ENCODE measurements at places on chromosomes 2 and 18. TPM values are rescaled to one million over a fixed set of nuclear protein-coding genes. Genes with fewer than 3 reads are reported as not detected.

The GKN1 gene
- not detected for total RNA-seq

The CSRNP3 gene
- 1.1 TPM for total RNA-seq

The GREB1 gene
- 2.9 TPM for total RNA-seq

The POTEI gene
- 0.13 TPM for total RNA-seq

The SP140 gene
- total RNA-seq: 6.1 TPM

The UGT1A8 gene
- total RNA-seq: not detected

DNA sequence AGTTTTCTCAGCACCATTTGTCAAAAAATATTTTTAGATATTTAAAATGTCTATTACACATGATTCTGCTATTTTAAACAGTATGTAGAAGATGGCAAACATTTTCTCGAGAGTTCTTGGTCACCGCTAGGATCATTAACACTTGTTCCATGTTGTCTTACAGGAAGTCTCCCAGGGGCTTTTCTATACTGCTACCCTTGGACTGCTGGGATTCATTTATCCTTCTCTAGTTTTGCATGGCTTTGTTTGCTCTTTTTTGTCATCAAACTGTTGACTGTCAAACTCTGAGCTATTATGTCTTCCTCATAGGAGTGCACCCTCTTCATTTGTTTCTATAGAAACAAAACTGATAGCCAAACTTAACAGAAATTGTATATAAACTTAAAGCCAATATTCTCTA is 184.9 kb downstream of the CDCA7 start:
- no peak for DNase-seq

GRCh38 chr18:69787825-69788547 is 159.7 kb downstream of the CD226 start:
- no peak for DNase-seq

- DNase-seq: no peak
Observed at GRCh38 chr18:35999925-36000324, 27.4 kb downstream of the RMP24 start.

GRCh38 chr2:69964353-69964841 is 3.0 kb upstream of the ASPRV1 start:
- DNase-seq: no peak

DNA sequence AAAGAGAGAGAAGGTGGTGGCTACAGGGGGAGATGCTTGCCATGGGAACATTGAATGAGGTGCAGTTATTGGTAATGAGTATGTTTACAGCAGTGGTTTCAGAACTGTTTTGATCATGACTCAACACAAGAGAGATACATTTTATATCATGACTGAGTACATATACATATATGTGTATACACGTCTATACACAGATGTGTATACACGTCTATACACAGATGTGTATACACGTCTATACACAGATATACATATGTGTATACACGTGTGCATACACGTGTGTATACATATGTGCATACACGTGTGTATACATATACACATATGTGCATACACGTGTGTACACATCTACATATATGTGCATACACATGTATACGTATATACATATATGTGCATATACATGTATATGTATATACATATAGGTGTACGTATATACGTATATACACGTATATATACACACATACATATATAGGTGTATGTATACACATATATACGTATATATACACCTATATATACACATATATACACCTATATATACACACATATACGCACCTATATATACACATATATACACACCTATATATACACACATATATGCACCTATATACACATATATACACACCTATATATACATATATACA is 518.5 kb downstream of the TSN start:
- DNase-seq: no peak

DNA sequence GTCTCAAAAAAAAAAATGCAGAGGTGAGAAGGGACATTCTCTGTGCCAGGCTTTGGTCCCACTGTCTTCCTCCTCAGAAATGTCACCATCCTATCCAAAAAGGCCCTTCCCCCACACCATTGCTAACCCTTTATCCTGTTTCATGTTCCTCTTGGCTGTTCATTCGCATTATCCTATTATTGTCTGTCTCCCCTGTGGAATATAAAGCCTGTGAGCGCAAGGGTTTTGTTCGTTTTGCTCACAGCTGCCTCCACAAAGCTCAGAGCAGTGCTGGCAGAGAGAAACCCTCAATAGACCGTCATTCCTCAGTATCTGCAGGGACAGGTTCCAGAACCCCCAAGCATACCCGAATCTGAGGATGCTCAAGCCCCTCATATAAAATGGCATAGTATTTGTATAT is 91.8 kb downstream of the LOXHD1 start:
- no peak for DNase-seq

DNA sequence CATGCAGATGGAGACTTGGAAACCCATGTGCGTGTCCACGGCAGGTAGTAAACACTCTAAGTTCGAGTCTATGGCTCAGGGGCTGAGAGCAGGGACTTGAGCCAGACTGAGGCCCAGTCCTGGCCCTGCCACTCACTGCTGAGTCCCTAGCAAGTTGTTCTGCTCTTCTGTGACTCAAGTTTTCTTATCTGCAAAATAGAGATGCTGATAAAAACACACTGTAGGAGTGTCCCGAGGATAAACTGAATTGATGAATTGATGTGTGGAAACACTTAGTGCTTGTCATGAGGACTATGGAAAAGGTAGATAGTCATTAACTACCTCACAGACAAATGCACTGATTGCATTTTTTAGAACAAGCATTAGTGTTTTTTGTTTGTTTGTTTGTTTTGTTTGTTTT is 73.2 kb downstream of the BOLA3 start:
- no peak for DNase-seq

DNA sequence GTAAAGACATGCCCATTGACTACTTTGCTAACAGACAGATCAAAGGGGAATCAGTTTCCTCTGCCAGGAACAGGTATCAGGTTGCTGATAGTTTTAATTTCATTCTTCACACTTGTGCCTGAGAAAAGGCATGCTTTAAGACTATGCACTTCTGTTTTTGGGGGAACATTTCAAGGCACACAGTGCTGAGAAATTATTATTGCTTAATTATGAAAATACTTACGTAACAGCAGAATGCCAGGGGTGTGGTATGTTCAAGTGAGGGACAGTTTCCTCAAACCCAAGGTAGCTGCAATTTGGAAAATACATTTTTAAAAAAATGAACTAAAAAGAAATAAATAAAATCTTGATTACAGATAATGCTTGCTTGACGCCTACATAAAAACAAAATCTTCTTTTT is 1746.1 kb upstream of the PIK3C3 start:
- DNase-seq: no peak

DNA sequence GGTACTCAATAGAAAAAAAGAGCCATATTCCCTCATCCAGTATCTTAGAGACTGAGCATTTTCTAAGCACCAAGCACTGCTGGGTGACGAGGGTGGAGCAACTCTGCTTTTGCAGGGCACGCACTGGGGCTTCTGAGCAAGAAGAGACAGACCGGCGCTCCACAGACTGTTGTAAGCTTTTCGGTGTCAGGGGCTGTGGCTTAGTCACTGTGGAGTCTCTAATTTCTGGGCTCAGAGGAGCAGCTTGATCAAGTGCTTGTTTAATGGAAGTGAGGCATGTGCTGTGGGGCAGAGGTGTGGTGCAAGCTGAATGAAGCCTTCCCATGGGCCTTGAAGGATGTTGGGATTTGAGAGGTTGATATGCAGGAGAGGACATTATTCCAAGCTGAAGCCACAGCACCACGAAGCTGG is 227.1 kb downstream of the MYCN start:
- DNase-seq: no peak

- no peak for DNase-seq
Observed at GRCh38 chr2:237724811-237725478, 73.6 kb upstream of the RBM44 start.

DNA sequence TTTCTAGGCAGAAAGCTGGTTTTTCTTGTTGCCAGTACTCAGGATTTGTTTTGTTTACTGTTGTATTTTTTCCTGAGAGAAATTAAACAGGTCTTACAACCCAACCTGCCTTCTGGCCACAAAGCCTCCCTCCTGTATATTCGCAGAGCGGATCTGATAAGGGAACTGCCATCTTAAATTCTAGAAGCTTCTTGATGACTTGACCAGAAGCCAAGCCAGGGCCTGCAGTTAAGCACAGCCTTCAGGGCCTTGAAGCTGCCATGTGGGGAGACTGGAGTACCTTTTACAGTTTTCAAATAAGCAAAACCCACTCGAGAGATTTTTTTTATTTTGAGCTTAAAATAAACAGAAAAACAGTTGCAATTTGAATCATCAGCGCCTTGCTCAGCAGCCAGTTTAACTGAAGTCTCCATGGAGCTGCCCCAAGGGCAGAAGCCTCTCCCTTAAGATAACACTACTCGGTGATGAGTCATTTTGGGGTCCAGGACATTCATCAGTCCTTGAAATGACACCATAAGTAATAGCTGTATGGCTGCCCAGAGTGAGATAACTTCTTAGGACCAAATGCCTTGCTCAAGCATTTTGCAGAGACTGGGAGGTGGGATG is 51.5 kb upstream of the PHLPP1 start:
- DNase-seq: no peak

GRCh38 chr2:205781244-205781931 is 99.1 kb downstream of the NRP2 start:
- no peak for DNase-seq

DNA sequence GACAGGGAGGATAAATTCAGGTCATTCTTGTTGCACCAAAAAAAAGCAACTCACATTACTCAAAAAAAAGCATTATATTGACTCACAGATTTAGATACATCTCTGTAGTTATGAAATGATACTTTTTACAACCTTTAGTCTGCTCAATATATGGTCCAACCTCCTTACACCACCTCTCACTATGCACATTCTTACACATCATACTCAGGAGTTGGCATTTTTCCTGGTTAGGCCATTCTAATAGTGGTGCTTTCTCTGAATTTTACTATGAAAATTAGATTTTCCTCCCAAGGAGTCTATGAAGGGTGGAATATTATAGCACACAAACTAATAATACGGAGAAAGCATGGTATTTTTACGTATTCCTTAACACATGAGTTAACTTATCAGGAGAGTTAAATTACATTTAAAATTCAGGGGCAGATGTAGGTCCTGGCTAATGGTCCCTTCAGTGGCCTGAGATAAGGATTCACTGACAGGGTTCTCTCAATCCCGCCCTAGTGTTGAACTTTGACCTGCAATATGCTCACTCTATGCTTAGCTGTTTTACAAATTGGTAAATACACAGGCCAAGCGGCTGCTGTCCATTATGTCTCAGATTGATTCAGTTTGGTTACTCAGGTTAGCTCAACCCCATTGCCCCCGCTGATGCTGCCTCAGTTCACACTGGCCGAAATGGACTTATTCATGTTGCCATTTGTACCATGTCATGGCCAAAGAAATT is 153.6 kb downstream of the NCKAP5 start:
- no peak for DNase-seq

GRCh38 chr2:9060819-9061218 is 57.3 kb upstream of the MBOAT2 start:
- DNase-seq: no peak

DNA sequence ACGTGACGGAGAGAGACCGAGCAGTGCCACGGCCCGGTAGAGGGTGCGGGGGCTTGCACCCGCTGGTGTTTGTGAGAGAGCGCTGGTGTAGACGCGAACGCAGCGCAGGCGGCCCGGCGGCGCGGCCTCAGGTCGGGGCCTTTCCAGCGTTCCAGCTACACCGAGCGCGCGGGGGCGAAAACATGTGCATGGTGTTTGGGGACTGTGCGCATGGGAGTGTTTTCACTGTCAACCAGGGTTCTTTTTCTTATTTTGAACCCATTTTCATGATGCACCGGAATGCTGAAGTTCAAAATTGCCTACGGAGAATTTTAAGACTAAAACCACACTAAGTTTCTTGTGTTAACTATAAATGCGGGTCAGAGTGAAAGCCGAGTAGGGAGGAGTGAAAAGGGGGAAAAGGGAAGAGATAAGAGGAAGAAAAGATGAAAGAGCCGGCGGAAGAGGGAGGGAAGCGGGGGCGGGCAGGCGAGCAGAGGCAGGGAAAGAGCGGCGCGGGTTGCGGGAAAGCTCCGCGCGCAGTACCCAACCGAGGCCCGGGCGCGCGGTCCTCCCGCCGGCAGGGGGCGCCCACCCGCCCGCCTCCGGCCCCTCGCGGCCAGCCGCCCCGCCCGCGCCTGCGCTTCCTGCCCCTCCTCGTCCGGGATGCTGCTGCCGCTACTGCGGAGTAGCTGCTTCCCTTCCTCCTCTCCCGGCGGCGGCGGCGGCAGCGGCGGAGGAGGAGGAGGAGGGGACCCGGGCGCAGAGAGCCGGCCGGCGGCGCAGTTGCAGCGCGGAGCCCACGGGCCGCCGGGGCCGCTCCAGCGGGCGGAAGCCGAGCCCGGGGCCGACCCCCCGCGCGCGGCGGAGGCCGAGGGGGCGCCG is at the start of gene RAB12:
Gene RAB12 (plus strand): TSS at position 643 of the 864 bp plus-strand sequence. CDS start 3 bp downstream, at position 646.
- DNase-seq: peak; percentile 37

DNA sequence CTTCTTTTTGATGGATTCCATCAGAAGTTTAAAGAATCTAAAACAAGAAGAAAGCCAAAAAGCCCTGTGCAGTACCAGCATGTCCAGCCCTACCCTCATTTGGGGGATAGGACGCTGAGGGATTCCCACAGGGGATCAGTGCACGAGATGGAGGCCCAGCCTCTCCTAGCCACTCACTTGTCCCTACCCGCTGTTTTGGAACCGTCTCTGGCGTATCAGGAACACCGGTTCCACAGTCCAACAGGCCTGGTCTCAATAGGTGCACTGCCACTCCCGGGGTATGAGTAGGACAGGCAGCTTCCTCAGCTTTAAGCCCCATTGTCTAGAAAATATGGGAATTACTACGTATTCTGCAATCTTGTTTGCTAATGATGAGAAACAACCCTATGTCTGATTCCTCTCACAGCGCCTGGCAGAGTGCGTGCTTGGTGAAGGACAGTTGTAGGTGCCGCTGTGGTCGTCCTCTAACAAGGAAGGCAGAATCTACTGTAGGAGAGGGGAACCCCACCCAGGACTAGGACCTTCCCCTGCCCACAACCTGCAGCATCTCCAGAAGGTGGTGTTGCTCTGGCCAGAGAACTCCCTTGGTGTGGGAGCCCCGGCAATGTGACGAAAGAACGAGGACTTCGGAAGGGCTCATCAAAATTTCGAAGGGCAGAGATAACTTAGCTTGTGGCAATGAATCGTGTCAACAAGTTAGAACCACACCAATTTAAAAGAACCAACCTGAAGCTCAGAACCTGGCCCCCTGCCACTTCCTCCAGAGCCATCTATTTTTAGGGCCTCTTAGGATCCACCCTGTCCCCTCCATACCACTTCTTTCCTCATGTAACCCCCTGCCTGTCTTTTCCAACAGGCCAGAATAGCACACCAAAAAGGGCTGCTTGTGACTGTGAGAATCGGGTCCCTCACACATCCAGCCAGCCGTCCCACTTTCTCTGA is 71.7 kb downstream of the POLR1A start:
- DNase-seq: no peak

GRCh38 chr2:95258271-95258670 is 16.0 kb upstream of the PROM2 start:
- no peak for DNase-seq

DNA sequence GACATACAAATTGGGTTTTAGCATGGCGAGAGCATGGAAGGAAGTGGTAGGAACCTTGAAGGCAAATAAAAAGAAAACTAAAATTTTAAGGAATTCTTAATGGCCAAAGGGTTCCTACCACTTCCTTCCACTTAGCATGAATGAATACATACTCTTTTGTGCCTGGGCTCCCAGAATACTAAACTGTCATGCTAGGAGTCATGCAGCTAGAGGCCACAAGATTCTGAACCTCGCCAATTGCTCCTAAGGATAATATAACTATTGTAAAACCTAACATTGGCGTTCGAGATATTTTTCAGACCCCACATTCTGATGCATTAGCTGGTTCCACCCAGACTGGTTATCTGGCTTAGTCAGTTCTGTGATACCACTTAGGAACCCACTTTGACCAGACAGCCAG is 38.6 kb upstream of the ARHGAP25 start:
- DNase-seq: no peak

- no peak for DNase-seq
Observed at GRCh38 chr2:226664140-226664539, 135.5 kb downstream of the IRS1 start.

Data from omental fat pad (tissue), 4 donors.